ENCODE measurements at places on chromosomes 2 and 18. TPM values are rescaled to one million over a fixed set of nuclear protein-coding genes. Genes with fewer than 3 reads are reported as not detected.

- H3K27ac ChIP-seq = no peak overlapping the region
- peaks cover 15% of the 10 kb centered on the region for H3K4me1 ChIP-seq
- no peak overlapping the region for H3K4me3 ChIP-seq
- no peak for DNase-seq
- no peaks in the 10 kb centered on the region for H3K36me3 ChIP-seq
These were observed 11.3 kb downstream of the GATA6 start for GRCh38 chr18:22180722-22181121.

GRCh38 chr2:43340066-43340465 lies 113.7 kb upstream of the ZFP36L2 start:
- H3K4me3 ChIP-seq = no peak overlapping the region
- H3K4me1 ChIP-seq = peaks cover 22% of the 10 kb centered on the region
- H3K36me3 ChIP-seq = no peaks in the 10 kb centered on the region
- H3K27ac ChIP-seq = no peak overlapping the region
- no peak for DNase-seq
- no peaks in the 10 kb centered on the region for H3K27me3 ChIP-seq

- H3K27ac ChIP-seq = no peak overlapping the region
- H3K4me1 ChIP-seq = no peaks in the 10 kb centered on the region
- no peak for DNase-seq
These were observed 38.3 kb downstream of the GCA start for GRCh38 chr2:162382278-162382677.

GRCh38 chr2:98804736-98805135 lies 73.8 kb upstream of the MGAT4A start:
- no peak for DNase-seq
- no peaks in the 10 kb centered on the region for H3K36me3 ChIP-seq
- no peaks in the 10 kb centered on the region for H3K27me3 ChIP-seq
- H3K4me3 ChIP-seq = no peak overlapping the region

DNA sequence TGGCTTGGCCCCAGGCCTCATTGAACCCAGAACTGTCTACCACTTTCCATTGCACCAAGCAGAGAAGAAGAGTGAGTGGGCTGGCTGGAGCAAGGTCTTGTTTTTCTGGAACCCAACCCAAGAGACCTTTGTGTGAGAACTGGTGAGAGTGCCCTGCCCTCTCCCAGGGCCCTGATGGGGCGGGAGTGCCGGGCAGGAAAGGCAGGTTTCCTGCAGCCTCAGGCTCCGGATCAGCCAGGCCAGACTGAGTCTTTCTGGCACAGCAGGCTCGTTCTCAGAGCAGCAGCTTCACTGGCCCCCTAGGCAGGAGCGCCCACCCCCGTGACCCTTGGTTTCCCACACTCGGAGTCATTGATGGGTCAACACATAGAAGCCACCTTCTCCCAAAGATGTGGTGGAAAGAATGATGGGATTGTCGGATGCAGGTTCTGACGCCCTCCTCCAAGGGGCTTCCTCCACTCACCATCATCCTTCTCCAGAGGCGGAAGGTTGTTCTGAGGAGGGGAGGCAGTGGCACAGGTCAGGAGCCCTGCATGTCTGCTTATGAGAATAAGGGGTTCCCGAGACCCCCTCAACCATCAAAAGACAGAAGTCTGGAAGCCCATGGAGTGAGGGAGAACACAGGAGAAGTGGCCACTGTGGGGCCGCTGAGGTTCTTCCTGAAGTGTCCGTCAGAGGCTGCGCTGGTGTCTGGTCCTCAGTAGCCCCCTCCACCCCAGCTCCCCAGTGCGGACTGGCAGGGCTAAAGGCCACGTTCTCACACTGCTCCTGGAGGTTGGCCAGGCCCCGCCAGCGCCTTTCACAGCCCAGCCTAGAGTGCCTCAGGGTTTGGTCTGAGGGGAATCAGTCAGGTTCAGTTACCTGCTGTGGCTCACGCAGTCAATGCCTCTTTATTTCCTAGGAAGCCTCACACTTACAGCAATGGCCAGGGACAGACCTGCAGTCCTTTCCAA lies 62.8 kb upstream of the LAPTM4A start:
- H3K4me1 ChIP-seq = no peaks in the 10 kb centered on the region
- H3K4me3 ChIP-seq = no peak overlapping the region
- no peaks in the 10 kb centered on the region for H3K36me3 ChIP-seq
- no peak overlapping the region for H3K27ac ChIP-seq

The RBKS gene
- total RNA-seq = 1.2 TPM

The MARCHF4 gene
- total RNA-seq = 1.7 TPM

The EIF2AK3 gene
- 16.3 TPM for total RNA-seq
